Hippocampal formation (tissue), 2 donors: ENCODE measurements at places on chromosomes 7 and 10.

GRCh38 chr10:86362129-86362527 lies 4.5 kb downstream of the GRID1 start:
- no peak for DNase-seq

DNA sequence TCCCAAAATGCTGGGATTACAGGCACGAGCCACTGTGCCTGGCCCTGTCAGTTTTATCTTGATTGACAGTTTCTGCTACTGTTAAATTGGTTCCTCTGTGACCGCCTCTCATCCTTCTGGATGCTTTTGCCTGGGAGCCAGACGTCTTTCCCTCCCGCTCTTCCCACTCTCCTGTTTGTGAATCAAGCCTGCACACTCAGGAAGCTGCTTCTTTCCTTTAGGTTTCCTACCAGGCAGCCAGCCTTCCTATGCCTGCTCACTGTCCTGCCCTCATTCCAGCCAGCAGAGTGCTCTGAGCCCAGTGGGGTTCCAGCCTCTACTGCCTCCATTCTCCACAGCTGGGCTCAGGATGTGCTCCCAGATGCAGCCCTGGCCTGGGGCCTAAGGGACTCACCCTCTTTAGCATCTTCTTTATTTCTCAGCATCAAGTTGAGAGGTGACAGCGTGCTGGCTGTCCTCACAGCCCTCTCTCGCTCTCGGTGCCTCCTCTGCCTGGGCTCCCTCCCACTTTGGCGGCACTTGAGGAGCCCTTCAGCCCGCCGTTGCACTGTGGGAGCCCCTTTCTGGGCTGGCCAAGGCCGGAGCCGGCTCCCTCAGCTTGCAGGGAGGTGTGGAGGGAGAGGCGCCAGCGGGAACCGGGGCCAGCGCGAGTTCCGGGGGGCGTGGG lies 5.1 kb downstream of the SH2D4B start:
- DNase-seq: no peak

DNA sequence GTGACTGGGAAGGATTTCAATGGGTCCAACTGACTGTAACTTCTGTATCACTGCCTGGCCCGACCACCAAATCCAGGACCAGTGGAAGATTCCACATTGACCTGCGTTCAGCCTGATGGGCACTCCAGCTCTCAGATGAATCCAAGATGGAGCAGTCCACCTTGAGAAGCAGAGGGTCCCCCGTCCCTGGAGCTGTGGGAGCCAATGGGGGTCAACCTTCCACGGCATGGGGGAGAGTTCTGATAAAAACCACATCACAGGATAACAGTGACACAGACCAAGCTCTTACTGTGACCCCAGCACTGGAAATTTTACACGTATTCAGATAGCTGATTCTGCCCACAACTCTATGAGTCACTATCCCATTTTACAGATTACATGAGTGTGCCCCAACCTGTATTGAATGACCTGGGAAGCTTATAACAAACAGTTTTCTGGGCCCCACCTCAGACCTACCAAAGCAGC lies 11.2 kb downstream of the ZCCHC24 start:
- DNase-seq: no peak

- DNase-seq: no peak
Observed at GRCh38 chr7:42159130-42159529, 77.9 kb downstream of the GLI3 start.

GRCh38 chr10:340646-341045 lies 205.4 kb downstream of the ZMYND11 start:
- no peak for DNase-seq

DNA sequence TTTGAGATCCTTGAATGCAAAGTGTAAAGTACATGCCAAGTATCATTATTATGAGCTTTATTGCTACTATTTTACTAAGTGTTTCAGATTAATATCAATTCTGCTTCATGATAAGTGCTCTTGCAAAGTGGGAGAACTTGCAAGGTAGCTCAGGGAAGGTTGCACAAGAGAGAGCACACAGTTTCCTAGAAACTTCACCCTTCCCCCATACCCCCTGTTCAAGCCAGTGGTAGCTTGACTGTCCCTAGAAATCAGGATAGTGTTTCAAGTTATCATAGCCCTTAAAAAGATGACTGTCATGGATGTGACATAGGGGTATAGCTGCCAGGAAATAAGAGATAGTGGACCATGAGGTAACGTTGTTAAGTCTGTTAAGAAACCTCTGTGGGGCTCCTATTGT lies 251.5 kb downstream of the TRIL start:
- DNase-seq: no peak
